CD4-positive, alpha-beta T cell treated with Interleukin-12 subunit alpha and Interleukin-12 subunit beta, for 1 hour (primary cell): ENCODE measurements at places on chromosomes 3 and 15.

DNA sequence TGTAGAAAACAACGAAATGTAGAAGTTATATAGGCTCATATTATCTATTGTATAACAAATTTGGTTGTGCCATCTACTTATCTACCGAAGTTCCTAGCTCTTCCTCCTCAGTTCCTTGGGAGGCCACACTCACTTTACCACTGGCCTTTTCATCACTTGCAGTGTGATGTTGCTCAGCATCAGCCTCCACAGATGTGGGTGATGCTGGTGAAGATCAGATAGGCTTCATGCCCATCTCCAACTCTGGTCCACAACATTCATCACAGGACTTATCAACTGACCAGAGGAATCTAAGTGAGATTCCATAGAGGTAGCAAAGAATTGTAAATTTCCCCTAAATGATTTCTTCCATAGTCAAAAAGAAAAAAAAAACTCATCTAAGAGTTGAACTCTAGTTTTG lies 8.4 kb downstream of the CD200 start:
- no peak for DNase-seq

- no peak for DNase-seq
These were observed at the start of gene CDHR4 for GRCh38 chr3:49799761-49800160. CDHR4 (minus strand) TSS chr3:49799873; CDS start chr3:49799812, 61 bp downstream.

DNA sequence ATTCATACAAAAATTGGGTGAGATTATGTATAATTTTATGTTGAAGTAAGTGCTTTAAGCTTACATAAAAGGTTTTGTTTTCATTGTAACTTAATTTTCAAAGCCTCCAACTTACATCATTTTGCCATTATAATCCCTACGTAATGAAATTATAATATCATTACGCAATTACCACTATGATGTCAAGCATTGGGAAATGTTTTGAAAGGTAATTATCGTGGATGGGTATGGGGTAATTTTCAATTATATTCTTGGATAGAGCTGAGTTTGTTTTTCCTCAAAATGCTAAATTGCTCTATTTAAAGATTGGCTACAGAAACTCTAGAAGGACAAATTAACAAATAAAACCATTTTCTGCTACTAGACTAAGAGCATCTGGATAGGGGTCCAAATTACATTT lies 80.2 kb upstream of the FAM3D start:
- no peak for DNase-seq

GRCh38 chr15:57037548-57037947 lies 119.1 kb downstream of the TCF12 start:
- no peak for DNase-seq

- DNase-seq, result no peak
These were observed 181.0 kb downstream of the VPS13C start for GRCh38 chr15:61879219-61879618.

DNA sequence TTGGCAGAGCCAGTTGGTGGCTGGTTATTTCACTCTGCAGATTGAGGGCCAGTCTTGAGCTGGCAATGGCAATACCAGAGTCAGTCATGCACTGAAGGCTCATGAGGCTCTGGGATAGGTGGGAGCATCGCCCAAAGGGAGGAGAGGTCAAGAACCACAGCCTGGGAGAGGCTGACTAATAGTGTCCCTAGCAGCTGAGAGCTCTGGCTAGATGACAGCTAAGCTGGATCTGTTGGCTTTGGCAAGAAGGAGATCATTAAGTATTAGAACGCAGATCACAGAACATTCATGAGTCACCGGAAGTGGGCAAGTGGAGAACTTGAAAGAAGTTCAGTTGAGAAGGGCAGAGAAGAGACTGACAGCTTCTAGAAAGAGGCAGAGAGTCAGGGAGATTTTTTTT lies 521.1 kb downstream of the NR2F2 start:
- DNase-seq, result no peak

DNA sequence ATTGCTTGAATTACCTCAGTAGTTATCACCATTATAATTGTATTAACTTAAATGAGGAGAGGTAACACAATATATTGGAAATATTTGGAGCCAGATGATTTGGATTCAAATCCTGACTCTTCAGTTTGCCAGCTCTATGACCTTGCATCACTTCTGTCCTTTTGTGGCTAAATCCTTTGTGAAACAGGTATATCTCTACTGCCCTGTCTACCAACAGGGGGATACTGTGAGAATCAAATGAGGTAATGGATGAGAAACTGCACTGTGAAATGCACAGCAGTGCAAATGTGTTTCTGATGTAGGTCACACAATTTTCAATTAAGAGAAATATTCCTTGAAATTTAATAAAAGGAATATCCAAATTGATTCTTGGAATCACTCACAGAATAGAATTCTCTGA lies 58.8 kb downstream of the CCDC54 start:
- no peak for DNase-seq

DNA sequence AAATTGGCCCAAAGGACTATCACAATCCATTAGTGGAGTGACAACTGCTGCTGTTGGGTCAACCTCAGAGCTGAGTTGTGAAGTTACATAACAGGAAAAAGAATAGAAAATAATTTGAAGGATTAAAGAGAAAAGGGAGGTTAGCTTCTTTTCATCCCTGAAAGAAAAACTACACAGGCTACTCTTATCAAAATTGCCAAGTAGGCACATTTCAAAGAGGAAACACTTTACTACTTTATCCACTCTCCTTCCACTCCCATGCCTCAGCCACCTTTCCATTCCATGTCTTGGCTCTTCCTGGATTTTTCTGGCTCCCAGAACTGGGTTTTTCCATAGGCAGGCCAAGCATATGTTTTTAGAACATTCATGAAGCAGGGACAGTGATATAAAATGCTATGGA lies 384.0 kb upstream of the RORA start:
- DNase-seq, result no peak

GRCh38 chr15:81108427-81108826 lies 25.6 kb upstream of the CFAP161 start:
- peak; percentile 24 for DNase-seq
